Activated CD8-positive, alpha-beta memory T cell treated with anti-CD3 and anti-CD28 coated beads for 24 hours (primary cell): ENCODE measurements at places on chromosomes 13 and 19.
A peak's percentile ranks its signal among the peaks of the same experiment; 100 is the strongest.

DNA sequence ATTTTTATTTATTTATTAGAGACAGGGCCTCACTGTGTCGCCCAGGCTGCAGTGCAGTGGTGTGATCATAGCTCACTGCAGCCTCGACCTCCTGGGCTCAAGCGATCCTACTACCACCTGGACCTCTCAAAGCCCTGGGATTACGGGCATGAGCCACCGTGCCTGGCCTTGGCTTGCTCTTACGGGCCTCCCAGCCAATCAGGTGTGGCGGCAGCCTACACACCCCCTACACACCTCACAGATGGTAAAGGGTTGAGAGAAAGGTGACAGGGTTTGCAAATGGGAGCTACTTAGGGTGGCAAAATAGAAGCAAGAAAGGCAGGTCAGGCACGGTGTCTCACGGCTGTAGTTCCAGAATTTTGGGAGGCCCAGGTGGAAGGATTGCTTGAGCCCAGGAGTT is 1.0 kb upstream of the ZBTB32 start:
- DNase-seq: no peak

DNA sequence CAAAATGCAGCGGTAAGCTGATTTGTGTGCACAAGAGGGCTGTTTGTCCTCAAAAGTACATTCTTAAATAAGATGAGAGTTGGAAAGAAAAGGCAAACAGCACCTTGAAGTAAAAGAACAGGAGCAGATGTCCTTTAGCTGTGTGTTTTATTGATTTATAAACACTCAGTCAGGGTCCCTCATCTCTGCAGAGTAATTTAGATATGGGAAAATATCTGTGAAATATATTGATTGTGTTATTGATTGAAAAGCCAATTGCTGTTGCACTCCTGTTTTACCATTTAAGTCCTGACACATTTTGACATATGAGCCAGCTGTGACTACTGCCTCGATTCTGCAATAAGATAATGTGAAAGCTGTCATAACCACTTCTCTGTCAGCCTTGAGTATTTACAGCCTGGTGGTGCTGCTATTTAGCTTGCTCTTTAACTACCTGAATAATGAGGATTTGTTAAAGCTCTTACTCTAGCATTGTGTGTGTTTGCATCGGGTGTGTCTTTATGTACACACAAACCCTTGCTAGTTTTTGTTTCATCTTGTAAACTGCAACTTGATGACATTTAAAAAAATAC is 550.1 kb downstream of the DACH1 start:
- no peak for DNase-seq

DNA sequence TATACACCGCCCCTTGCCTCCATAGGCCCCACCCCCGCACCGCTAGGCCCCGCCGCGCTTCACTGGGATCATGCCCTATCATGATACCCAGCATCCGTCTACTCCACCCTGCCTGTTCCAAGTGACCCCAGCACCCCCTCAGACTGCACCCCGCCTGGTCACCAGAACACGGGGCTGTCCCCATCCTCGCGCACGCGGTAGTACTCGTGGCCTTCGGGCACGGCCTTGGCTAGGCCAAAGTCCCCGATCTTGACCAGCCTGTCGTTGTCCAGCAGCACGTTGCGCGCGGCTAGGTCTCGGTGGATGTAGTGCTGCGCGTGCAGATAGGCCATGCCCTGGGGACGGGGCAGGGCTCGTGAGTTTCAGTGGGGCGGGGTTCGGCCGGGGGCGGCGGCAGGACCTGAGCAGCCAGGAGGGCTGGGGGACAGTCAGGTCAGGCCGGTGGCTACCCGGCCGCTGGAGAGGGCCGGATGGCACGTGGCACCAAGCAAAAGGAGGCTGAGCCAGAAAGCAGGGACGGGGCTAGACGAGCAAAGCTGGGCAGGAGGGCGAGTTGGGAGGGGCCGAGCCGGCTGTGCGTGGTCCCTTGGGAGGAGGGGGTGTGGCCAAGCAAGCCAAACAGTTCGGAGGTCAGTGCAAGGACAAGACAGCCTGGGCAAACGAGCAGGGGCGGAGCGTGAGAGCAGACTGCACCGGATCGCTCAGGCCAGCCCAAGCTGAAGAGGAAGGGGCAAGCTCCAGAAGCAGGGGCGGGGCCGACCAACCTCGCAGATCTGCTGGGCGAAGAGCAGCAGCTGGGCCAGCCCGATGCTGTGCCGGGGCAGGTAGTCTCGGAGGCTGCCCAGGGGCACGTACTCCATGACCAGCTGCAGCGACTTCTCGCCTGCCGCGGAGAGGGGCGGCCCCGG is 13.6 kb upstream of the ICAM3 start:
- no peak for DNase-seq

GRCh38 chr19:5038631-5039271 is 69.8 kb downstream of the KDM4B start:
- peak; percentile 59 for DNase-seq

DNA sequence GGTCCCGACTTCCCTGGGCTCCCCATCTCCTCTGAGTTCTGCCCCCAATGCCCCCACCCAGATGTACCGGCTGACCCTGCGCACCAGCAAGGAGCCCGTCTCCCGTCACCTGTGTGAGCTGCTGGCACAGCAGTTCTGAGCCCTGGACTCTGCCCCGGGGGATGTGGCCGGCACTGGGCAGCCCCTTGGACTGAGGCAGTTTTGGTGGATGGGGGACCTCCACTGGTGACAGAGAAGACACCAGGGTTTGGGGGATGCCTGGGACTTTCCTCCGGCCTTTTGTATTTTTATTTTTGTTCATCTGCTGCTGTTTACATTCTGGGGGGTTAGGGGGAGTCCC is 6.5 kb downstream of the FUZ start:
- no peak for DNase-seq

GRCh38 chr13:27634231-27634630 is 12.5 kb downstream of the POLR1D start:
- DNase-seq: no peak

DNA sequence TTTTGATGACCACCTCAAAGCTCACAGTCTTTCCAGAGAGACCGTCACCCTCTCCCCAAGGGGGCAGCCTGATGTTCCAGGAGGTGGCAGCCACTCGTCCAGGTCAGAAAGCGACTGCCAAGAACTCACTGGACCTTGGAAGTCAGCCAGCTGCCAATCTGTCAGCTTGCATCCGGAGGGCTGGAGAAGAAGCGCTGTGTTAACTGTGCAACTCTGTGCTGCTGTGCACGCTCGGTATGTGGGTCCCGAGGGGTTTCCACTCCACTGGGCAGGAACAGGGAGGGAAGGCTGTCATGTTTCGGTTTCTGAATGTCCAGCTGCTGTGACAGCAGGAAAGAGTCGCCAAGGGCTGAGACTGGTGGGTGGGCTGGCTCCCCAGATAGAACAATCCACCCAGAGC is 89.2 kb downstream of the CACNA1A start:
- no peak for DNase-seq

GRCh38 chr13:110410936-110411687 is 104.0 kb downstream of the COL4A2 start:
- no peak for DNase-seq

GRCh38 chr19:13993590-13994300 is 12.4 kb downstream of the RFX1 start:
- no peak for DNase-seq

DNA sequence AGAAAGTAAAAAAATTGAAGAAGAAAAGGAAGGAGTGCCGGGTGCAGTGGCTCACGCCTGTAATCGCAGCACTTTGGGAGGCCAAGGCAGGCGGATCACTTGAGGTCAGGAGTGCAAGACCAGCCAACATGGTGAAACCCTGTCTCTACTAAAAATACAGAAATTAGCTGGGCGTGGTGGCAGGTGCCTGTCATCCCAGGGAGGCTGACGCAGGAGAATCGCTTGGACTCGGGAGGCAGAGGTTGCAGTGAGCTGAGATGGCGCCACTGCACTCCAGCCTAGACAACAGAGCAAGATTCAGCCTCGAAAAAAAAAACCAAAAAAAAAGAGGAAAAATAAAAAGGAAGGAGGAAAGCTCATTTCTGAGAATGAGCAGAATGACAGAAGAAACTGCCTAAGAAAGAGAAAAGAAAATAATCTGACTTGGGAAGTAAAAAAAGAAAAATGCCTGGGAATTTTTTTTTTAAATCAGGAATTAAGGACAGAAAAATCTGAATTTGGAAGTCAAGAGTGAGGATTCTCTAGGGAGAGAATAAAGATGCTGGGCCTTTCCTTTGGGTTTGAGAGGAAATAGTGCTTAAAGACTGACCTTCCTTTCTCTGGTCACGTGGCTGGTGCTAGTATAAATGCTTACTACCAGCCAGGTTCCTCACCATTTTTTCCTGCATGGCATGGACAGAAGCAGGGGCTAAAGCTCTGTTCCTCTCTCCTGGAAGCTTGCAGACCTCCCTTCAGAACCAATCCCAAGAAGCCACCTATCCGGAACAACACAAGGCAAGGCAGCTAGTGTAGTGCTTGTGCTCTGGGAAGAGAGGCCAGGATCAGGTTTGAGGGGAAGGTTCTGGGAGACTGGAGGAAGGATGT is at the start of gene FFAR2:
TSS of gene FFAR2 (plus strand) at position 652 of the 864 bp plus-strand sequence. CDS start 1,458 bp downstream, outside the sequence.
- DNase-seq: no peak

- DNase-seq: no peak
Observed at GRCh38 chr13:108957369-108958012, 328.1 kb downstream of the MYO16 start.

- no peak for DNase-seq
Observed at GRCh38 chr13:49667773-49668172, 23.5 kb downstream of the EBPL start.

GRCh38 chr13:94711561-94712286 is 621 bp downstream of the SOX21 start:
- peak; percentile 67 for DNase-seq

GRCh38 chr13:84940167-84940566 is 859.1 kb downstream of the SLITRK6 start:
- DNase-seq: no peak

- no peak for DNase-seq
Observed at GRCh38 chr19:3608079-3608641, 1.5 kb upstream of the TBXA2R start.

- no peak for DNase-seq
Observed at GRCh38 chr19:47351548-47351947, 2.4 kb downstream of the DHX34 start.

DNA sequence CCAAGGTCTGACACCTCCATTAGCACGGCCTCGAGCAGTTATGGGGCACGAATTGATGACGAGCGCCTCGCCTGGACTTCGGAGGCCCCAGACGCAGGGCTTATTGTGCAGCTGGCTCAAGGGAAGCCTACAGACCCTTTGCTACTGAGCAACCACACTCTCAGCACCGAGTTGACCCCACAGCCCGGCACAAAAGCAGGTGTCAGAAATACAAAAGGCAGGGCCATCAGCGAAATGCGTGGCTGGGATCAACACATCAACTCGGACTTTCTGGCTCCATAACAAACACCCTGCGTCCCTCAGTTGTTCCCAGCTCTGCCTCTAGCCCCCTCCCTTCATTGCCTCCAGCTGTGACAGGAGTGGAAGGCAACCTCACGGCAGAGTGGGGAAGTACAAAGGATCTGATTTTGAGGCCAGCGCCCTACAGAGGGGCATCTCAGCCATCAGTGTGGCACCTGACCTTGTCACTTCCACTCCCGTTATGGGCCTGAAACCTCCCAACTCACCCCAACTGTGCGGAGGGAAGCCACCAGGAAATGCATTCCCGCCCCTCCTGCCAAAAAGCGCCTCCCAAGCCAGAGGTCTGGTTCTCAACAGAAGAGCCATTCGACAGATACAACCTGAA is 18.0 kb downstream of the PEPD start:
- no peak for DNase-seq

GRCh38 chr13:71861769-71862458 is 5.1 kb downstream of the DACH1 start:
- no peak for DNase-seq

DNA sequence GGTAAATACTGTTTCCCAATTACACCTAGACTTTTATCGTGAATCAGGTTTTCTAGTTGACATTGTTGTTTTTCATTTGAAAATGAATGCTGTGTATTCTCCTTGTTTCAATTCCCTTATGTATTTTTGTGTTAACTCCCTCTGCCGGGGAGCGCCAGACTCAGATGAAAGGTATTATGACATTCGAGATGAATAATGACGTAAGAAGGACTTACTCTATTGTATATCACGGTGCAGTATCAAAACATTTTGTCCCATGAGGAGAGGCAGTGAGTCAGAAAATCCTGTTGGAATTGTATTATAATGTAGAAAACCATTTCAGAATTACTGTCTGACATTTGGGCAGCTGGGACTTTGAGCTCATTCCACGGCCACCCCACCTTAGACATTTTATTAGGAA is 61.6 kb downstream of the LRCH1 start:
- no peak for DNase-seq

GRCh38 chr19:28238270-28238820 is 974.6 kb downstream of the UQCRFS1 start:
- no peak for DNase-seq

GRCh38 chr13:113190181-113190580 is 18.3 kb downstream of the PCID2 start:
- no peak for DNase-seq

GRCh38 chr13:64429691-64430090 is 2800.4 kb downstream of the PCDH9 start:
- no peak for DNase-seq
